ENCODE measurements at places on chromosomes 6 and 20.

GRCh38 chr6:152099446-152100182 lies 292.1 kb downstream of the ESR1 start:
- DNase-seq, result no peak

DNA sequence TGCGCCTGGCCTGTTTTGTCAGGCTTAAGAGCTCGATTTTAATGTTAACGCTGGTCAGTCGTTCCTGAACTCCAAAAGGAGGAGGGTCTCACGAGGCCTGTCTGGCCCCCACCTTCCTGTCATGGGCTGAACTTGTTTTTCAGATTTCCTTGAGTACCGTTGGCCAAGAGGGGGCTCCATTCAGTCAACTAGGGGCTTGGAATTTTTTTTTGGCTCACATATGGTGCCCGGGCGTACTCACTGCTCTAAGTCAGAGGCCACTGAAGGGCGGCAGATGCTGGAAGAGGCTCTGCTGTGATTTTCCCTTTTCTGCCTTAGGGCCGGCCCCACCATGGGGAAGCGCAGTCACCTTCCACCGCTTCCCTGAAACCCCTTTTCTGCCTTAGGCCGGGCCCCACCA lies 6.9 kb upstream of the BIRC7 start:
- DNase-seq, result no peak

DNA sequence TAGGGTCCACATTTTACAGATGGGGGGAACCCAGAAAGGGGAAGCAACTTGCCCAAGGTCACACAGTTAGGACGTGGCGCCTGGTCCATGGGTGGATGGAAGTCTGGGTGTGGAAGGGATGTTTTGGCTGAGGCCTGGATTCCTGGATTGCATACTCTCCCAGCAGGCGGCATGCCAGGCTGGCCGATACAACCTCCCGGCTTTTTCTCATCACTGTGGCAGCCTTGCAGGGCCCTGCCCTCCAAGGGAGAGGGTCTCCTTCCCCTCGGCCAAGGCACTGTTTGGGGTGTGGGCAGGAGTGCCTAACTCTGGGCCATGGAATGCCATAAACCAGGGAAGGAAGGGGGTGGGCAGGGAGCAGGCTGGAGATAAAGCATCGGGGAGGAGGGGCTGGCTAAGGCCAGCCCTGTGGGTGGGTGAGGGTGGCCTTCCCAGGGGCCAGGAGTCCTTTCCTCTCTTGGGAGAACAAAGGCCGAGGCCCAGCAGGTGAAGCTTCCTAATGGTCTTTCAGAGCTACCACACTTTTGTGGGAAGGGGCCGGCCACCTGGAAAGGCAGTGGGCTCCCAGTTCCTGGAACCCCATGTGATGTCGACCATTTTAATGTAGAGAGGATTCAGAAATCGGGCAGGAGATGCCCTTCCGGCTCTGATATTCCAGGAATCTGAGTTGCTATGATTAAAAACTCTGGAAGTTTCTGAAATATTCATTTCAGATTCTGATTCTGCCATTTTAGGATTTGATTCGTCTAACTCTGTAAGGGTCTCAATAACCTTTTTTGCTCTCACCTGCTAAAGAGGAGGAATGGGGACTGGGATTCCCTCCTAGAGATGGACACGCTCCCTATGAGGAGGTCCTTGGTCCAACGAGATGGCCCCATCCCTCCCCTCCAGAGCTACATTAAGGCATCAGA lies 4.2 kb downstream of the FOXS1 start:
- no peak for DNase-seq

GRCh38 chr20:3680701-3681351 lies 984 bp downstream of the ADAM33 start:
- DNase-seq, result no peak

DNA sequence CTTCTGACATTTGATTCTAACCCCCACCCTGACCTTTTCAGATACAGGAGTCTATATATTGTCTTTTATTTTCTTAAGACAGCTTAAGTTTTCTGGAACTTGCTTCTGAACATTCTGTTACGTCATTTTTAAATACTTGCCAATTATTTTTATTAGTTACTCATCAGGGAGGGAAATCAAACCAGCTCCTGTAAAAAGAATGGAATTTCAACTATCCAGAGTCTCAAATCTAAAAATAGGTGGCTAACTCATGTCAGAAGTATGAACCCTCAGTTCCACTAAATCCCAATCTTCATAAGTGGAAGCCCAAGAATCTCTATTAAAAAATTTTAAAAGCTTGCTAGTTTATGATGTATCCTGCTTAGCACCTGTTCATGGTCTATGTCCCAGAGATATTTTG lies 900.0 kb downstream of the KIF16B start:
- no peak for DNase-seq

GRCh38 chr6:49233483-49233882 lies 229.6 kb downstream of the MMUT start:
- no peak for DNase-seq

- no peak for DNase-seq
Observed at GRCh38 chr6:88843040-88843439, 120.4 kb downstream of the RNGTT start.

GRCh38 chr6:82363428-82364086 lies at the start of gene TPBG:
TSS of gene TPBG (plus strand) at chr6:82363817. CDS start at chr6:82364962, 1,145 bp downstream.
- peak; percentile 7 for DNase-seq

- no peak for DNase-seq
Observed at GRCh38 chr6:42010185-42010891, 40.0 kb upstream of the TAF8 start.

DNA sequence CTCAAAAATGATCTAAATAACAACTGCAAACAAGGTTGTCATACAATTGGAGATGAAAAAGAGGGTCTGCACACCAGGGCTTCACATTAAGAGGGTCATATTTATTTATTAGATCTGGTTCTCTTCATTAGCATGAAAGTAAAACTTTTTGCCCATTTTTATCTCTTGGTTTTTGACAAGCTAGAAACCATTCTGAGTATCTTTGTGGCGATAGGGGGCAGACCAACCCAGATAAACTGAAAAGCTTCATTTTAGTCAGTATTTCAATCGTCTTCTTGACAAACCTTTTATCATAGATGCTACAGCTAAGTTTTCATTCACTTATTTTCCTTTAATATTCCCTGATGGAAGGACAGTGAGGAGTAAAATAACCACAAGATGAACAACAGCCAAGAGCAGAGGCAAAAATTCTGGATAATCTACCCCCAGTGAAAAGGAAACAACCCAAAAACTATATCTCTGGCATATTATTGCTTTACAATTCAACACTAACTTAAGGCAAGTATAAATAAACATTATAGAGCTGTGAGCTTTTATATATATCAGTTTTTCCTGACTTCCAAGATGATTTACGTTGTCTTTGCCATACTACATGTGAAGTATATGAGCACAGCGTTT lies 45.2 kb downstream of the THEMIS start:
- DNase-seq, result peak; percentile 25

- DNase-seq, result no peak
Observed at GRCh38 chr20:35621560-35621946, 5.9 kb downstream of the SPAG4 start.

- DNase-seq, result no peak
Observed at GRCh38 chr6:27812078-27812804, 100.0 kb downstream of the OR2B2 start.

GRCh38 chr6:40982917-40983316 lies 56.1 kb downstream of the UNC5CL start:
- no peak for DNase-seq
